ENCODE measurements at places on chromosomes 13 and 19.

DNA sequence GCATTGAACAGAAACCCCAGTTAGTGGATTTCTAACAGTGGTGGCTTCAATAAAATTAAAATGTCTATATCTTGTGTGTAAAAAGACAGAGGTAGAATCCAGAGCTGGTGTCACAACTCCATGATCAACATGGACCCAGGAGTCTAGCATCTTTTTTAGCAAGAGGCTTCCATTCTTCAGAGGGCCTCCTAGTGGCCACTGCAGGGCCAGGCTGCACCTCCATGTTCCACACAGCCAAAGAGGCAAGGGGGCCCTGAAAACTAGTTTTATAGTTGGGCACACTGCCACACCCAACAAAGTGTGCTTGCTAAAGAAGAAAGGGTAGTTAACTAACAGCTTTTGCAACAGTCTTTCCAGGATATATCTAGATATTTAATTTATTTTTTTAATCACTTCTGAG lies 12.9 kb downstream of the N4BP2L1 start:
- DNase-seq = peak; percentile 32

- DNase-seq = no peak
Observed at GRCh38 chr13:107209824-107210722, 642.1 kb upstream of the ARGLU1 start.

- DNase-seq = no peak
Observed at GRCh38 chr19:58279925-58280316, 1.2 kb downstream of the ZNF8 start.

DNA sequence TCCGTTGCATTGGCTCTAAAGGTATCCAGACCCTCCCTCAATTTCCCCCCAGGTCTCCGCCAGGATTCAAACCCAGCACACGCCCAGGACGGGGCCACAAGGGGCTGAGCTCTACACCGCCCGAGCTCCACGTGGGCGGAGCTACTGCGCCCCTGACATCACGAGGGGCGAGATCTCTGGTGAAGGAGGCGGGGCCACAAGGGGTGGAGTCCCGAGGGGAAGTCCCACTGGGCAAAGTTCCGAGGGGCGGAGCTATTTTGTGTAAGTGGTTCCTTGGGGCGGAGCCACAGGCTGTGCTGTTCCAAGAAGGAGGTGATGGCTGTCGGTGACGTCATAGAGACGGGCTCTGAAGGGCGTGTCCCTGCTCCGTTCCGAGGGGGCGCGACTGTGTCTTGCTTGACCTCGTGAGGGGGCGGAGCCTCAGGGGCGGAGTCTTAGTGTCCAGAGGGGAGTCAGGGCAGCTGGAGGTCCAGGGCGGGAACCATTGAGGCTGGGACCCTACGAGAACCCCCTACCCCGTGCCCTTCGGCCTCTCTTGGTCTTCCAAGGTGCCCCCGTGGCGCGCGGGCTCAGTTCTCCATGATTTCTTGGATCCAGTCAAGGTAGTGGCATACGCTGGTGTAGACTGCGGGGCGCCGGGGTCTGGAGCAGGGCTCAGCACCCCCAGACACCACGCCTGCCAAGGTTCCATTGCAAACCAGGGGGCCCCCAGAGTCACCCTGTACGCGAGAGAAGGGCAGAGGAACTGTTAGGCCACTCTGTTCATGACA lies 1.3 kb upstream of the KLK8 start:
- DNase-seq = no peak

Data from CD4-positive, alpha-beta T cell treated with Interleukin-1 beta for 1 hour (primary cell).